ENCODE measurements at places on chromosomes 13 and 19. TPM values are rescaled to one million over a fixed set of nuclear protein-coding genes. Genes with fewer than 3 reads are reported as not detected.

DNA sequence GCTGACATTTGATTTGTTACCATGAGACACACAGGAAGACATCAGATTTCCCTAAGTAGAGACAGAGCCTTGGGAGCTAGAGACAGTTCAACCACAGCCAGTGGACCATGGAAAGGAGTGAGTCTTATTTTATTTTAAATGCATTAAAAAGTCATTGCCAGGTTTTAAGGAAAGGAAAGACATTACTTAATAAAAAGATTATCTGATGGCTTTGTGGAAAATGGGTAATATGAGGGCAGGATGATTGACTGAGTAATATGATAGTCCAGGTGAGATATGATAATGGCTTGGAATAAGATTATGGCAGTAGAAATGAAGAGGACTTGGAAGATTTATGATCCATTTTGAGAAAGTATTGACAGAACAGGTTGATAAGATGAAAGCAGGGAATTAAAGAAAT is 580.1 kb downstream of the GPC5 start:
- H3K36me3 ChIP-seq: no peaks in the 10 kb centered on the region
- DNase-seq: no peak
- no peak overlapping the region for H3K4me3 ChIP-seq
- H3K27me3 ChIP-seq: no peaks in the 10 kb centered on the region
- no peak overlapping the region for H3K27ac ChIP-seq

GRCh38 chr19:48631225-48631624 is 6.0 kb downstream of the DBP start:
- H3K4me3 ChIP-seq: no peak overlapping the region
- no peaks in the 10 kb centered on the region for H3K36me3 ChIP-seq
- peak; percentile 89 for DNase-seq
- no peak overlapping the region for H3K27ac ChIP-seq
- H3K27me3 ChIP-seq: peaks cover 5% of the 10 kb centered on the region

DNA sequence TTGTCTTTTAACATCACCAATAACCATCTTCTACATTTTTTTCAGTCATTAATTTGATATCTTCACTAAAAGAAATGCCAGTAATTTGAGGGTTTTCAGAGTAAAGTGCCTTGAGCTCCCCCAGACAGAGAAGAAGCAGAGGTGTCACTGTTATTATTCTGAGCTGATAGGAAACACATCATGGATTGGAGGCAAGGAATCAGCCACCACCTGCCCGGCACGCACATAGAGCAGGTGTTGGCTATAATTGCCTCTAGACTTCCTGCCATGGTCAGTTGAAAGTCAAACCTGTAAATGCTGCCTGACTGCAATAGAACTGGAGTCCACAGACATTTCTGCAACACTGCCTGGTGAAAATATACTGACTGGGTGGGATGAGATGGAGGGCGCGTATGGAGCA is 776.6 kb downstream of the UQCRFS1 start:
- no peak overlapping the region for H3K4me3 ChIP-seq
- H3K4me1 ChIP-seq: no peaks in the 10 kb centered on the region
- no peak for DNase-seq

- H3K36me3 ChIP-seq: peaks cover 15% of the 10 kb centered on the region
- H3K4me1 ChIP-seq: peaks cover 18% of the 10 kb centered on the region
- H3K4me3 ChIP-seq: peak overlapping the region; percentile 80
- no peak for DNase-seq
- H3K27ac ChIP-seq: peak overlapping the region; percentile 96
- no peaks in the 10 kb centered on the region for H3K27me3 ChIP-seq
These were observed 405 bp downstream of the ZNF446 start for GRCh38 chr19:58476498-58477015.

DNA sequence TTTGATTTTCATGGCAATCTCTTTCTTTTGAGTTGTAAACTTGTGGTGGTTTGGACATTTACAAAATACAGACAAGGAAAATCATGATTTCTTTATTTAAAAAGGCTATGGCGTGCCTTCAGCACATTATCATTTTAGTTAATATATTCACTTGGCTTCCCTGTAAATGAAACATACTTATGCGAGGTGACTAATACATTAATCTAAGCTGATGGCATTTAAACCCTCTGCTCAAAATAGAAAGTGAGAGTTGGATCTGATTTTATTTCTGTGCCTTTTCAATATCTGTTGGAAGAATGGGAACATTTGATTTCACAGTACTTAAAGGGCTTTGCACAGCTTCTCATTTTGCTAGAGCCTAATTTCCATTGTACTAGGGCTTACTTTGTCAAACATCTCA is 289.8 kb downstream of the MTUS2 start:
- no peak overlapping the region for H3K4me3 ChIP-seq
- H3K36me3 ChIP-seq: no peaks in the 10 kb centered on the region
- H3K27ac ChIP-seq: no peak overlapping the region
- no peak for DNase-seq

DNA sequence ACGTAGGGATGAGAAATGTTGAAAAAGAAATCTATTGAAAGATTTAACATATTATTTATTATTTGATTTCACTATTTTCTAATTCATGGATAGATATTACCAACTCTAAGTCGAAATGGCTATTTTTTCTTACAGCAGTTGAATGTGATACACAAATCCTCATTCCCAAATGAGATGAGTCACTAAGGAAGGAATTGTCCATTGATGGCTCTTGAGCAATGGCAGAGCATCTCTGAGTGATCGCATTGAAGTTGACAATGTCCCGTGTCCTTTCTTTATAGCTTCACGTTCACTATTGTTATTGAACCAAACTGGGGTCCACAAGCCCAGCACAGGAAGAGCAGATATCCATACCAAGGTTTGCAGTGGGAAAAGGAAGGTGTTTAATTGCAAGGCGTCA is 648.3 kb upstream of the SPRY2 start:
- no peaks in the 10 kb centered on the region for H3K36me3 ChIP-seq
- DNase-seq: no peak
- H3K4me1 ChIP-seq: no peaks in the 10 kb centered on the region
- H3K27ac ChIP-seq: no peak overlapping the region

Gene ALKBH6
- total RNA-seq: 12.3 TPM

Gene CGB3
- total RNA-seq: not detected
